ENCODE measurements at places on chromosomes 11 and 22.

- no peak for DNase-seq
Observed at GRCh38 chr11:110606415-110606814, 105.8 kb downstream of the ARHGAP20 start.

DNA sequence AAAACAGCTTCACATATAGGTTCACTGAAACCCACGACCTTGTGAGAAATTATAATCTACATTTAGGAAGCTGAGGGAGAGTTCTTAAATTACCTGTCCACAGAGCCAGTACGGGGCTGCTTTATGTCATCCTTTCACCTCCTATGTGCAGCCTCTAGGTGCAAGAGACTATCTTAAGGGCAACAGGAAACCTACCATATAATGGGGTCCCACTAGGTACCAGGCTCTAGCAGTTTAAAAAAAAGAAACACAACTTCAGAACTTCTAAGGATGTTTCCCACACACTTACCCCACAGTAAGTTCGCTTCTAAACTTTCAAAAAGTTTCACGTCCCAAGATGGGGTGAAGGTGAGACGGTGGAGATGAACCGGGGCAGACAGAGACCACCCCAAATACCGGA, 573 bp downstream of the STK33 start:
- DNase-seq, result no peak

DNA sequence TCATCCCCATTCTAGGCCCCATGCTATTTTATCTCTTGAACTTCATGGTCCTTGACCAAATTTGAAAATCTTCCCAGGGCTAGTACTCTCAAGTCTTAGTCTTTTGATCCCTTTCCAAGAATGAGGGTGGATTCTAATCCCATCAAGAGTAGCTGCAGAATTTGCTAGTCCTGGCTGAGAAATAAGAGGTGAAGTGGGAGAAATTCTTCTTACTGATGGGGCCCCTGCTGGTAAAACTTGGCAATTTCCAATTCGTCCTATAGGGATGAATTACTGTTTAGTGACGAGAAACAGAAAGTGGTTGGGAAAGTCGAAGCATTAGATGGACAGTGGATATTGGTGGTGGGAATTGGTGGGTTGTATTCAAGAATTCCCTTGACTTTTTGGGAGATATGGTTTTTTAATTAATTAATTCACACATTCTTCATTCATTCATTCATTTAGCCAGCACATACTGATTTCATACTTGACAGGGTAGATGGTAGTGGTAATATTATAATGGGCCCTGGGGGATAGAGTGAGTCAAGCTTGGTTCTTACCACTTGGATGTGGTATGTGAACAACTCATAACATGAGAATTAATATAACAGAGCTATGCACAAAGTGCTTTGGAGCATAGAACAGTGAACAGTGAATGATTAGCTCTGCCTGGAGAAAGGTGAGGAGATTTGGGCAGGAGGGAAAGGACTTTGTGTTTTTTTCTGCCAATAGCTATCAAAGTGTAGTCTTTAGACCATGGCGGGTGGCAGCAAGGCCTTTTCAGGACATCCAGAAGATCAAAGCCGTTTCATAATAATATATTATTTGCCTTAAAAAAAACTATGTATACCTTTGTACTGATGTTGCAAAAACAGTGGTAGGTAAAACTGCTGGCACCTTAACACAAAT, 103.8 kb downstream of the STIM1 start:
- no peak for DNase-seq

DNA sequence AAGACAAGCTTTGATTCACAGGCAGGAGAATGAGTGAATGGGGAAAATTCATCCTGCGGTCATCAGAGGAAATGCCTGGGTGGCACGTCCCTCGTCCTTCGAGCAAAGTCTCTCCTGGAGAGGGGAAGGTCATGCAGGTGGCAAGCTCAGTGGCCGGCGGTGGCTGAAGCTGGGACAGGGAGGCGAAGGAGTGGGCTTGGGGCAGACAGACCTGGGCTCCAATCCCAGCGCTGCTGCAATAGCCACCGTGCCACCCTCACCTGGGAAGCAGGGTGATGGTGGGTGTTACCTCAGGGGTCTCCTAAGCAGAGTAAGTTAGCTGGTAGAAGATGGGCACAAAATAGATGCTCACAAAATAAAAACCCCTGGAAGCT, 22.4 kb upstream of the CACNG2 start:
- DNase-seq, result no peak

DNA sequence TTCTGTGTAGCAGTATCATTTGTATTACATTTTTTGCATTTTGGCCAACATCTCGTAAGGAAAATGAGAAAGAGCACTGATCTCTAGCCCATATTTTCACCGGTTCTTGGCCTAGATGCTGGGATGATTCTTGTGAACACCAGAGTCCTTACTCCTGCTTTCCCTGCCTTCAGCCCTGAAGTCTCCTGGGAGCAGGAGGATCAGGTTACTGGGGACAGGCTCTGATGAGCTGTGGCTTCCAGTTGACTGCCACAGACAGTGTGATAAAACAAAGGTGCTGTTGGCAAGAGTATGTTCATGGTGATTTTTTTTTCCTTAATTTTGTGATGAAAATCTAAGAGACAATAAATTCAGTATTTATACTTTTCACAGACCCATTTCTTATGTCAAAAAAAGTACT, 34.2 kb upstream of the ADSL start:
- no peak for DNase-seq

- no peak for DNase-seq
Observed at GRCh38 chr11:126317432-126317755, 13.5 kb downstream of the DCPS start.

- DNase-seq, result peak; percentile 49
Observed at GRCh38 chr22:37428649-37429586, 1.6 kb upstream of the ELFN2 start.

All from activated CD4-positive, alpha-beta T cell treated with anti-CD3 and anti-CD28 coated beads, Interleukin-2, amount 50 U/mL, for 4 hours (primary cell).